Right kidney (tissue), 9 donors: ENCODE measurements at places on chromosomes 12 and 14.

GRCh38 chr12:26953447-26953846, 15.2 kb downstream of the FGFR1OP2 start:
- no peak for DNase-seq

DNA sequence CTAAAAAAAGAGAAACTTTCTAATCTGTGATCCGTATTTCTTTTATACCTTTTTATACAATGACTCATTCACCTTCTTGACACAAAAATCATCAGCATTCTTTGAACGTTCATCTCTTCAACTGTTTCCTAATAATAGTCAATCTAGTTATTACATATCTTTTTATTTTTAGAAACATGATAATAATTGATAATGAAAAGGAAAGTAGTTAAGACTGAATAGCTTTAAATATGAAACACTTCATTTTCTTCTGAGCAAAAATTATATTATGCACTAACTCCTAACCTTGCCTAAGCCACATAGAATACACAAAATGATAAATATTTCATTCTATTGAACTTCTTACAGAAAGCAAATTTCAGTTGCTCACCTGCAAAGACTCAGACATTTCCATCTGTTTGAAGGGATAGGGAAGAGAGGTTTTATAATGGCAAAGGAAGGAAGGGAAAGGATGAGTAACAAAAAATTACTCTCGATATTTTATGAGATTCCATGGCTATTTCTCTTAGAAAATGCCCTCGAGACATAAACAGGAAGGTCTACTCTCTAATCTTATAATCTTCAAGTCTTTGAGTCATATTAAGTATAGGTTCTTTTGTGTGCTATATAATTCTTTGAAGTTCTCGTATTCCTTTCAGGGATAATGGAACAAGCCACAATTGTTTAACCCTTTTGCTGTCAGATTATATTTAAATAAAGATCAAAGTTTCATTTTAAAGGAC, 7.5 kb upstream of the KLHL42 start:
- no peak for DNase-seq

DNA sequence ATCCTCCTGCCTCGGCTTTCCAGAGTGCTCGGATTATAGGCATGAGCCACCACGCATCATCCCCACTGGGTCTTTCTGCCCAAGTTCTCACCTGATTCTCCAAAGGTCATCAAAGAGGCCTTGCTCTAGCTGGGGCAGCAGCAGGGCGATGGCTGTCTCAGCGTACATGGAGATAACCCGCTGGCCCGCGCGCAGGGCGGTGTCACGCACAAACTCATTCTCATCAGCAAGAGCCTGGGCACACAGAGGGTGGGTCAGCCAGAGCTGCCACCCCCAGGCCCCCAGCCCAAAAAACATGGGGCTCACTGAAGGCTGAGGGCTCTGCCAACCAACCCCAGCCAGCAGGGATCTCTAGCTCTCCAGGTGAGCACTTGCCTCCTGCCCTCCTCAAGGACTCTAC, 27.7 kb upstream of the RAB35 start:
- DNase-seq, result no peak

DNA sequence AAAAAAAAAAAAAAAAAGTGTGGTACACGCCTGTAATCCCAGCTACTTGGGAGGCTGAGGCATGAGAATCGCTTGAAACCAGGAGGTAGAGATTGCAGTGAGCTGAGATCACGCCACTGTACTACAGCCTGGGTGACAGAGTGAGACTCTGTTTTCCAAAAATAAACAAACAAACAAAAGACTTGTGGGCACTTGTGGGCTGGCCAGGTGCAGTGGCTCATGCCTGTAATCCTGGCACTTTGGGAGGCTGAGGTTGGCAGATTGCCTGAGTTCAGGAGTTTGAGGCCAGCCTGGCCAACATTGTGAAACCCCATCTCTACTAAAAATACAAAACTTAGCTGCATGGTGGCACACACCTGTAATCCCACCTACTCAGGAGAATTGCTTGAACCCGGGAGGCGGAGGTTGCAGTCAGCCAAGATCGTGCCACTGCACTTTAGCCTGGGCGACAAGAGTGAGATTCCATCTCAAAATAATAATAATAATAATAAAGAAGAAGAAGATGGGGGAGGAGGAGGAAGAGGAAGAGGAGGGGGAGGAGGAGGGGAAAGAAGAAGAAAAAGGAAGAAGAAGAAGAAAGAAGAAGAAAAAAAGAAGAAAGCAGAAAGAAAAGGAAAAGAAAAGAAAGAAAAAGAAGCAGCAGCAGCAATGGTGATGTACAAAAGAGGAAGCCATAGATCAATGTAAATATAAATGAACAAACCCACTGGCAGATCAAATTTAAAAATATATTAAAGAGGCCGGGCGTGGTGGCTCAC, 27.9 kb upstream of the CCNT1 start:
- no peak for DNase-seq

DNA sequence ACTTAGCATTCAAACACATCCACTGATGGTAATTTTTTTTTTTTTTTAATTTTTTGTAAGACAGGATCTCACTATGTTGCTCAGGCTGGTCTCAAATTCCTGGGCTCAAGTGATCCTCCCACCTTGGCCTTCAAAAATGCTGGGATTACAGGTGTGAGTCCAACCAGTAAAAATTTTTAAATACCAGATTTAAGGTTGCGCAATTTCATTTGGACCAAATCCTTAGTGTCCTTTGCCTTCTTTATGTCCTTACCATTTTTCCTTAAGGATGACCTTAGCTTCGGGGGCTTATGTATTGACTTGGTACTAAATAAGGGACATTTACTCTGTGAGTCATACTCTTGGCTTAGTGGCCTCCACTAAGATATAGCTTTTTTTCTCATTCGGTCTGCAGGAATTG, 4.1 kb upstream of the PLBD1 start:
- DNase-seq, result no peak

DNA sequence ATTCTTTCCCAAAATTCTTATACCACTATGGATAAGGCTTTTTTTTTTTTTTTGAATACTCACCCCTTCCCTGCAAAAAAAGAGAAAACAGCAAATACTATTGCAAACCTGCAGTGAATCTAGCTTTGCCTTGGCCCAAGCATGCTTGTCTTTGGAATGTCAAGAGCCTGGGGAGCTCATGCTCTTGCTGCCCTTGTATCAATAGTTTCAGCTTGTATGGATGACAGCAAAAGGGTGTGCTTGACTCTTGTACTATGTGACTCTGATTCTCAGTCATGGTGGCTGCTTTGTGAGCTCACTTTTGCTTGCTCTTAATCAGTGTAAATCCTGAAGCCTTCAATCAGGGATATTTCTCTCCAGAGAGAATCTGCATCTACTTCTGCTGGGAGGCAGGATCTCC, 149.2 kb downstream of the EMP1 start:
- DNase-seq, result no peak

DNA sequence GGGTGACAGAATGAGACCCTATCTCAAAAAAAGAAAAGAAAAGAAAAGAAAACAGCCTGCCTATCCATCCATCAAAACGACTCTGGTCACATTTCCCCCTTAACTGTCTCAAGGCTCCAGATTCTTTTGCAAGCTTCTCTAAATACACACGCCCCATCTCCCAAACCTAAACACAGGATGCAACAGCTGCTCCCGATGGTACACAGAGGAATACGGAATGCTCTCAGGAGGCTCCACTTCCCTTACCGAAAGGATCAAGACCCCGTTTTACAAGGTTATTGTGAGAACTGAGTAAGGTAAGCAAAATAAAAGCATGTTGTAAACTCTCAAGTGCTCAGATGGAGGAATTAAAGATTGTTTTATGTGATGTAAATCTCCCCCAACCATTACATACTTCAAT, 62.3 kb downstream of the NT5DC3 start:
- no peak for DNase-seq

GRCh38 chr12:124771462-124772288, 92.0 kb downstream of the SCARB1 start:
- peak; percentile 77 for DNase-seq

GRCh38 chr12:53292426-53292825, 2.9 kb upstream of the PFDN5 start:
- DNase-seq, result no peak

- peak; percentile 86 for DNase-seq
Observed at GRCh38 chr12:68932961-68933893, at the start of gene CPM. CPM (minus strand) TSS chr12:68933171; CDS start chr12:68932837, 334 bp downstream.

- no peak for DNase-seq
Observed at GRCh38 chr14:53663709-53664108, 292.9 kb downstream of the BMP4 start.

GRCh38 chr12:98754095-98754494, 109.0 kb downstream of the APAF1 start:
- no peak for DNase-seq

DNA sequence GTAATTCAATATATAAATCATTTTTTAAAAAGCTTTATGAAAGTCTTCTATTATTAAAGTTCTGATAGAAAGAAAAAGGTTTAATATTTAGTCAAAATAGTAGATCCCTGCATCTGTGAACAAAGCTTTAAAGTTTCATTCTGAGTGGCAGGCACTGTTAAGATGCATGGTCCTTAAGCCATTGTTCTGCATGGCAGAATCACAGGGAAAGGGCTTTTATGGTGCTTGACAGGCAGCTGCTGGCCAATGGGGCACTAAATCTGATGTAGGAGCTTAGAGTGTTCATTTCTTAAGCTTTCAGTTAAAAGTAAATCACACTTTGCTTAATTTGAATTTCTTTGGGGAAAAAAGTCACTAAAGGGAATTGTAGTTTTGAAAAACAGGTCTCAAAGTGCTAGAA, 148.2 kb downstream of the PLEKHA5 start:
- no peak for DNase-seq

- DNase-seq, result peak; percentile 51
Observed at GRCh38 chr12:94571556-94571955, 78.8 kb downstream of the TMCC3 start.

DNA sequence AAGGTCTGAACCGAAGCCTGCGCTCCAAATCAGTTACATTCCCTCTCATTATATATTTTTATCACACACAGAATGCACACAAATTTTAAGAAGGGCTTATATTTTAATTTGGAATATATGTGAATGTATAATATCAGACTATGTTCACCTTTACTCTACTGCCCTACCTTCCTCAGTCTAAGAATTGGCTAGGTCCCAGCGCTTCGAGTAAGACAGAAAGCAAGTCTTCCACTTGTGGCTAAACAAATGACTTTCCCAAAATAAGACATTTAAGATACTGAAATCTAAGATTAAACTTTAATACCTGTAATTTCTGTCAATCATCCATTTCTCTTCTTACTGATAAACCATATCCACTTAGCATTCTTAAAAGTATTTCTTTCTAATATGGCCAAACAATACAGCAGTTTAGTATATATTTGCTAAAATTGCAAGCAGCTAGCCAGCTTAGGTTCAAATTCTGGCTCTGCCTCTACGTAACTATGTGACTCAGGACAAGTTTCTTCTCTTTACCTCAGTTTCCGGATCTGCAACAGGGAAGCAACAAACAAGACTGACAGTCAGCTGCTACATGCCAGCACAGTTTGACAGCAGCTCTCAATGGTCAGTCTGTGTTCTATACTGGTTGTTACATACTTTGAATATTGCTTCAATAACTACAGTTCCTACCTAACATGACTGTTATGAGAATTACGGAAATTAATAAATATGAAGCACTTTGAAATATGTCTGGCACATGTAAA, 2.0 kb downstream of the INTS13 start:
- no peak for DNase-seq

GRCh38 chr12:13082861-13083260, 20.6 kb downstream of the GSG1 start:
- DNase-seq, result no peak

DNA sequence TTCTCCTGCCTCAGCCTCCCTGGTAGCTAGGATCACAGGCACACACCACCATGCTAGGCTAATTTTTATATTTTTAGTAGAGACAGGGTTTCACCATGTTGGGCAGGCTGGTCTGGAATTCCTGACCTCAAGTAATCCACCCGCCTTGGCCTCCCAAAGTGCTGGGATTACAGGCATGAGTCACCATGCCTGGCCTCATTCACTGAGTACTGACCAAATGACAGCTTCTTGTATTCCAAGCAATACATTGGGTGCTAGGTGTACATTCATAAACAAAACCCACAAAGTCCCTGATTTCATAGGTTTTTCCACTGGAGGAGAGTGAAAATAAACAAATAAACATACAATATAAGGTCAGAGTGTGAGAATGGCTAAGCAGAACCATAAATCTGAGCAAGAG, 136.3 kb downstream of the HELB start:
- DNase-seq, result no peak

DNA sequence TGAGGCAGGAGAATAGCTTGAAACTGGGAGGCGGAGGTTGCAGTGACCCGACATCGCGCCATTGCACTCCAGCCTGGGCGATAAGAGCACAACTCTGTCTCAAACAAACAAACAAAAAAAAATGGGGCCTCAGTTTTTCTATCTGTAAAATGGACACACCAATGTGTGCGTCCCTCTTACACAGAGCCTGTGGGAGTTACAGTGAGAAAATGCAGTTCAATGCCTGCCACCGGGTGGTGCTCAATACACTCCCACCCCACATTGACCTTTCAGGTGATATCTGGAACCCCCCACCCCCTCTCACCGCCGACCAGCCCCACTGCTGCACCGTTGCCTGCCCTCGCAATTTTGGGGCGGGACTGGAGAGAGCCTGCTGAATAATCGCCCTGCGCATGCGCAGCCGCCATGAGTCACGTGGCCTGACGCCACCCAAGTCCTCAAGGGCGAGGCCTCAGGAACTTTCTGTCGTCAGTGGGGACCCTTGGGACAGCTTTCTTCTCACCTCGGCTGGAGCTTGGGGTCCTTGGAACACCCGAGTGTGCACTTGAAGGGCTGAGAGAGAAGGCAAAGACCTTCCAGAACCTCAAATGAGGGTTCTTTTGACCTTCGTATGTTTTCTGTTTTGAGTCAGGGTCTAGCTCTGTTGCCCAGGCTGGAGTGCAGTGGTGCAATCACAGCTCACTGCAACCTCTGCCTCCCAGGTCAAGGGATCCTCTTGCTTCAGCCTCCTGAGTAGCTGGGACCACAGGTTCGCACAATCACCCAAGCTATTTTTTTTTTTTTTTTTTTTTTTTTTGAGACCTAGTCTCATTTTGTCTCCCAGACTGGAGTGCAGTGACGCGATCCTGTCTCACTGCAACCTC, 14.6 kb upstream of the CABP1 start:
- no peak for DNase-seq

GRCh38 chr12:9992296-9992695, 6.6 kb downstream of the CLEC1B start:
- DNase-seq, result no peak

DNA sequence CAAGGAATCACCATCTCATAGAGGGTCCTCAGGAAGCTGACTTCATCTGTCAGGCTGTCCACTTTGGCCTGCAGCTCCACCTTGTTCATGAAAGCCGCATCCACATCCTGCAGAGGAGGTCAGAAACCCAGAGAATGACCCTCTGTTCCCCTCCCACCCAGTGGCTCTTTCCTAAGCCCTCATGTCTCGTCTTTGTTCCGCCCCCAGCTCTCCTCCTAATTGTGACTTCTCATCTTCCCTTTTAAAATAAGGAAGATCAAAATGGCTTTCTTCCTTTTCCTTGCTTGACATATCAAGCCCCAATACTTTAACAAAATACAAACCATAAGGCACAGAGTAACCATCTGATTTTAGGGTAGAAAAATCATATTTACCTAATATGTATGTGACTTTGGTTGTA, 4.4 kb downstream of the KRT76 start:
- no peak for DNase-seq
